ENCODE measurements at places on chromosomes 7 and 10.

DNA sequence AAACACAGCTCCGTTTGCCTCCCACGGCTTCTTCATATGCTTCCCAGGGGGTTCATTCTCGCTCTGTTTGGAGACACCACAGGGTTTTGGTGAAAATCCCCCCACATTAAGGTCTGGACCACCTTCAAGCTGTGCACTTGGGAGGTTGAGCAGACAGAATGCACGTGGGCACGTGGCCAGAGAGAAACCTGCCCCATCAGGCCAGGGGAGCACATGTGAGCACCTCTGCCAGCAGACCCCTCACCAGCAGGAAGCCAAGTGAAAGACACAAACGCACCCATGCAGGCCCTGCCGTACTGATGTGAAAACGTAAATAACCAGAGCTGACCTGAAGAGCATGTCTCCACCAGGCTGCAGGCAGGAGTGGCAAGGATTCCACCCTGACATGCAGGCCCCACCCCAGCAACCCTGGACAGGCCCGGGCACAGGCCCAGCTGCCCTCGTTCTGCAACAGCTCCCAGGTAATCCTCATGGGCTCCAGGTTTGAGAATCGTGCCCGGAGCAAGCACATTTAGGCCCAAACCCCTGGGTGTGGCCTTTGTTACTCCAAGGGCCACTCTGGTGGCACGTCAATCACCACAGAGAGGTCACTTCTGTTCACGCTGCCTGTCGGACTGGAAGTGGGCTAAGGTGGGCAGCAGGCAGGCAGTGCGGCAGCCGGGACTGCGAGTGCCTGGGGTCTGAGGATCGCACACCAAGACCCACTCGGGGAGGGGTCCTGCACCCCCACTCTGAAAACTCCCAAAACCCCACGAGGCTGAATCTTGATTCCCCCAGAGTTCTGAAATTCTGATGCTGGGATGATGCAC, 184.4 kb downstream of the PTPRN2 start:
- no peak for DNase-seq

DNA sequence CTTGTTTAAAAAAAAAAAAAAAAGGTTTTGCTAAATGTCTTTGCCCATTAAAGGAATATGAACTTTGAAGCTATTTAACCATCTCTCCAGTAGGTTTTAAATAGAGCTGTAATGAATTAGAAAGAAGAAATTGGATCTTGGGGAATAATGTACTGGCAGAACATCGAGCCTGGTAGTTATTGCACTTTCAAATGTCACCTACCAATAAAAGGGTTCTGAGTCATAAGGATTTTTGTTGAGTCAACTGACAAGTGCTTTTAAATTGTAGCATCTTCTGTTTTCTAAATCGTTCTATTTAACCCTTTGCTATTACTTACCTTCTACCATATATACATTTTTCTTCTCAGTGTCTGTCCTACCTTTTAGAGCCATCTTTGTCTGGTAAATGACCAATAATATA, 10.7 kb downstream of the CUTC start:
- DNase-seq, result no peak

DNA sequence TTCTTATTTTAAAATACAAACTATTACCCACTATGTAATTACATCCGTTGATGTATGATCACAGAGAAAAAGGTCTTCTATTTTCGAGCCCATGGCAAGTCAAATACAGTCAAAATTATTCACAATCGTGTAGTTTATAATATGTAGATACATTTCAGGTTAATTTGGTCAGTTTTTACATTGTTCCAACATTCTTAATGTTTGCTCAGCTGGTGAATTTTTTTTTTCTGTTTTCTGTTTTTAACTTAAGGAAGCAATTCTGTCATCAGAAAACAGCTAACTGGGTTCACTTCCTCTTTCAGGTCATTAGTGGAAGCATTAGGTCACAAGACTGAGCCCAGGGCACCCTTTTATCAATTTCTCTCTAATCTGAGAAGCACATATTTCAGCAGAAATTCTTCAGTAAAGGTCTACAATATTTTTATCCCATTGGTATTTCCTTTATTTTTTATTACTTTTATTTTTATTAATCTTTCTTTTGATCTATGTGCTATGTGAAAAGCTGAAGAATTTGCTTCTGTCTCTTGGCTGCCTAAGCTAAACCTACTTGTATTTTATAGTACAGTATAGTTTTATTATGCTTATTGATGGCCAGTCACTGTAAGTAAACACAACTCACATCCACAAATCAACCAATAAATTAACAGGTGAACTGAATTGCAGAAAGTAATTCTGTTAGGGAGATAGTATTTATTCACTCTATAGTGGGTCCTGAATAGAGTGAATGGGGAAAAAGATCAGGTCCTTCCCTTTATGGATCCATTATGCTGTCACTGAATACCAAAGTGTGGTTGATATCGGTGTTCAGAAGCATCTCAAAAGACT, 84.6 kb downstream of the ICA1 start:
- DNase-seq, result no peak

DNA sequence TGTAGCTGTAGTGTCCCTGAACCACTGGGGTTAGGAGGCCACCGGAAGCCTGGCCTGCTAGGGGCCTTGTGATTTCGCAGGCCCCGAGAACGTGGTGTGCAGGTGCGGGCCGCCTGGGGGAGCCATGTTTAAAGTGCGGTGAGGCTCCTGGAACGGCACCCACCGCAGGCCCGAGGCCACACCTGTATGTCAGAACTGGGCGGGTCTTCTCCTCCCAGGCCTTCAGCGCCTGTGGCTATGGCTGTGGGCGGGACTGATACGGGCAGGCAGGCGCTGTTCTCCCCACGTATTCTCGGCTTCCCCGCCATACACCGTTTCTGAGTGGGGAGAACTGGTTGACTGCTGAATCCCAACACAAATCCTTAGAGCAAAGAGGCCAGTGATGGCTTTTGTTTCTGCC, 74.8 kb downstream of the DNAJB6 start:
- peak; percentile 74 for DNase-seq

- no peak for DNase-seq
Observed at GRCh38 chr7:42993038-42993437, 60.9 kb downstream of the MRPL32 start.

DNA sequence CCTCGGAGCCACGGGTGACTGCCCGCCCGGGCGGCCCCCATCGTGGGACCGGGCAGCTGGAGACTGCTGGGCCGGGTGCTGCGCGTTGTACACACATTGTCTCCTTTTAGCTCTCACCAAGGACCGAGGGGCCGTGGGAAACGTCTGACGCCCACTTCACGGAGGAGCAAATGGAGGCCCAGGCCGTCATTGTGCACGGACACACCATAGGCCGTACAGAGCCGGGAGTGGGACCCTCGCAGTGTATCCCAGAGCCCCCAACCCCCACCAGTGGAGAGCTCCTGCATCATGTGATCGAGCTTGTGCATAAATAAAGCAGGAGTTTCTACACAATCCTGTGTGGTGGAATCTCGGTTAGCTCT, 722 bp downstream of the DENND10 start:
- peak; percentile 42 for DNase-seq

GRCh38 chr10:110783509-110784107, 88.1 kb upstream of the PDCD4 start:
- DNase-seq, result peak; percentile 79

GRCh38 chr10:30558411-30558810, 71.1 kb downstream of the LYZL2 start:
- no peak for DNase-seq

GRCh38 chr7:18536486-18536885, 40.9 kb downstream of the HDAC9 start:
- no peak for DNase-seq

GRCh38 chr10:129942019-129942277, 22.1 kb downstream of the EBF3 start:
- DNase-seq, result no peak

GRCh38 chr7:149497467-149498261, at the start of gene ZNF746:
TSS of gene ZNF746 (minus strand) at chr7:149497809. CDS start at chr7:149497536, 273 bp downstream.
- peak; percentile 87 for DNase-seq

DNA sequence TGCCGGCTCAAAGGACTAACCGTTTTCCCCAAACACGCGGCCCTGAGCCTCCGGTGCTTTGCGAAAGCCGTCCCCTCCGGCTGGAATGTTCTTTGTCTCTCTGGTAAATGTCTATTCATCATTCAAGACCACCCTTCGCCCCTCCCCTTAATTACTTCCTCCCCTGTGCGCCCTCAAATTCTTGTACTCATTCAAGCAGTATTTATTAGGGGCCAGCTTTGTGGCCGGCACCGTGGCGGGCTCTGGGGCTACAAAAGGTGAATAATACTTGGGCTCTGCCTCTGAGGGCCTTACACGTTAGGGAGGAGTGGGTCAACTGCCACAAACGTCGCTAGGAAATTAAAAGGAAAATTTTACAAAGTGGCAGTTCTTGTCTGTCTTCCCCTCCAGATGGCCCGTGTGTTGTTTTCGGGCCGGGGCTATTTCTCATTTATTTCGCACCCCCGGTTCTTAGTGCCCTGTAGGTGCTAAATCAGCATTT, 1.5 kb upstream of the MEST start:
- DNase-seq, result no peak

DNA sequence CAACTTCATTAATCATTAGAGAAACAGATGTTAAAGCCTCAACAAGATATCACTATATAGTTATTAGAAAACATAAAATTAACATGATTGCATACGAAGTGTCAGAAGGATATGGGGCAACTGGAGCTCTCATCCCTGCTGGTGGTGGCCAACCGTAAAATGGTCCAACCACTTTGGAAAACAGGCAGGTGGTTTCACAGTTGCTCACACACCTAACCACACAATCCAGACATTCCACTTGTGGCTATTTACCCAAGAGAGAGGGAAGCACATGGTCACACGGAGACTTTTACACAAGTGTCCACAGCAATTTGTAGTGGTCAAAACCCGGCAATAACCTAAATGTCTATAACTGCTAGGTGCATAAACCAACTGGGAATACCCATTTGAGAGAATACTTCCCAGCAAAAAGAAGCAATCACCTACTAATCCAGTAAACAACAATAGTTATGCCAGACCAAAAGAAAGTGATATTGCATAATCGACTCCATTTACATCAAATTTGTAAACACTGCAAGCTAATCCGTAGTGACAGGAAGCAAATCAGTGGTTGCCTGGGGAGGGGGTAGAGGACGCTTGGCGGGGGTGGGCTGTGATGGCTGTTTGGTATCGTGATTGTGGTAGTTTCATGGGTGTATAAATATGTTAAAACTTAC, 91.8 kb downstream of the LARP4B start:
- DNase-seq, result no peak

- no peak for DNase-seq
Observed at GRCh38 chr7:120941064-120941463, 9.5 kb upstream of the ING3 start.

DNA sequence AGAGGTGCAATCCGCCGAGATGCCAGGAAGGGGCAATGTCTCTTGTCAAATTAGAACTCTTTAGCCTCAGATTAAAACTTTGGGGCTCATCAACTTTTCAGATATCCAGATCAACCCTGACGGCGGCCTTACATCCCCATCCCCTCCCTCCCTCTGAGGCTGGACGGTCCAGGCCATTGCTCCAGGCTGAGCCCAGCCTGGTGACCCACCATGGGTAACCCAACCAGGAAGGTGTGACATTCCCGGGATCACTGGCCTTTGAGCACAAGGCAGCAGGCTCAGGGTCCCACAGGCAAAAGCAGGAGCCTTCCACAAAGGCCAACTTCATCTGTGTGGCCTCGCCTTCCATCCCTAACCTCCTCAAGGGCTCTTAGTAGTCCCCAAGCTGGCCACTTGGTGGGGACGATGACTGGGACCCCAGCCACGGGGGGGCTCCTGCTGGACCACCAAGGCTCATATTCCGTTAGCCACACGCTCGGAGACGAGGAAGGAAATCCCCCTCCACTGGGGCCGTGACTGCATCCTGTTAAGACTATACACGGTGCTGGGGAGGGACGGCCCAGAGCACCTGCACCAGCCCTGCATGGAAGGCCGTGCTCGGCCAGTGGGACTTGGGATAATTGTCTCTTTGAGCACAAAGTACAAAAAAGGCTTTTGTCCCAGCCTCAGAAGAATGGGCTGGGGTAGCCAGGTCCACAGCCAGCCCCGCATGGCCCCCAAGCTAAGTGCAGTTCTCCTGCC, 62.8 kb downstream of the ZRANB1 start:
- no peak for DNase-seq

DNA sequence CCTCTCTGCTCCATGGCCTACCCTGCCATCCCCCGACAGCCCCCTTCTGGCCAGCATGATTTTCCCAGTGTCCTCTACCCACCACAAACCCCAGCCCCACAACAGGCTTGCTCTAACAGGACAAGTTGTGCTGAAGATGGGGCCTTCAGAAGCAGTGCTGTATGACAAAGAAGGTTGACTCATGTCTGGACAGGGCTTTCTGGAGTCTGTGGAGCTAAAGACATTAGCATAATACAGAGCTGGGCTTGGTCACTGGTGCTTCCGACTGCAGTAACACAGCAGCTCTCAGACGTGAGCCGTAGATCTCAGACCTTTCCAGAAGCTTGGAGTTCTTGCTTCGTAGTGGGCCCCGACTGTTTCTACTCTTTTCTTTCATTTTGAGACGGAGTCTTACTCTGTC, 100.5 kb downstream of the GTF2IRD1 start:
- no peak for DNase-seq

- DNase-seq, result peak; percentile 45
Observed at GRCh38 chr10:12635127-12635541, 285.8 kb downstream of the CAMK1D start.

DNA sequence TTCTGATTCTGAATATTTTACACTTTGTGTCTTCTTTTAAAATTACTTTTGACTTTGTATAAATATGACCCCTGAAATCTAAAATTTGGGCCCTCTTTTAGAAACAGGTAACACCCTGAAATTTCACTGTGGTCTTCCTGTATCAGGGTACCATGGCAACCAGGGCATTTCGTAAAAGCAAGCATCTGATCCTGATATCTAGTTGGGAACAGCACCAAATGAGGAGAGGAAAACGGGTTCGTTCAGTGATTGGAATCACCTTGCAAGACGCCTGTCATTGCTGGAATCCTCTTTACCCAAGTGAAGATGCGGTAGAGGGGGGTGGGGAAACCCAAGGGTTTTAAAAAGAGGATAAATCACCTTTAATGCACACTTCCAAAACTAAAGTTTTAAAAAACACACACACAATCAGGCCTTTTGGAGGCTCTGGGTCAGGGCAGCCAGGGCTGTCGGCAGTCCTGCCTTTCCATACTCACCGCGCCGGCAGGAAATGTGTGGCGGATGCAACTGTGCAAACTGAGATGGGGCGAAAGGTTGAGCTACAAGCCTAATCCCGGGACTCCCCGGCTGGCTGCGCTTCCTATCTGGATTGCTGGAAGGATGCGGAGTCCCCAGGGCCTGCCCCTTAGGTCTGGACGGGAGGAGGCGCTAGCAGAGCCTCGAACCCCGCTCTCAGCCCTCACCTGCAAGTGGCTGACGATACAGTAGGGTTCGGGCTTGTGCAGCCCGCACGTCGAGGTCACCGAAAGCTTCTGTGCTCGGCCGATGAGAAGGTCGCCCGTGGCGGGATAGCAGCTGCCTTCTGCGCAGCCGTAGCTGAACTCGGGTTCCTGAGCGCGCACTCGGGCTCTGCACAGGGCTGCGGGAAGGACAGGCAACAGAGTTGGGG, 1.8 kb downstream of the LAMB1 start:
- DNase-seq, result no peak

GRCh38 chr7:47480576-47481538, 101.1 kb downstream of the TNS3 start:
- DNase-seq, result no peak

GRCh38 chr10:24681572-24682088, 42.1 kb downstream of the ARHGAP21 start:
- no peak for DNase-seq

- DNase-seq, result no peak
Observed at GRCh38 chr10:4066581-4067390, 281.8 kb upstream of the KLF6 start.

GRCh38 chr7:103964269-103964668, 25.2 kb downstream of the RELN start:
- no peak for DNase-seq

GRCh38 chr10:102856758-102857424, 2.8 kb downstream of the BORCS7 start:
- no peak for DNase-seq

Data from stimulated activated CD8-positive, alpha-beta memory T cell treated with anti-CD3 and anti-CD28 coated beads, Interleukin-4, amount 100 ng/mL, for 48 hours (primary cell).